GM06990 (cell line): ENCODE measurements at places on chromosomes 16 and 17.

- DNase-seq = no peak
Measured at GRCh38 chr17:69880591-69881112, 194.4 kb upstream of the KCNJ16 start.

DNA sequence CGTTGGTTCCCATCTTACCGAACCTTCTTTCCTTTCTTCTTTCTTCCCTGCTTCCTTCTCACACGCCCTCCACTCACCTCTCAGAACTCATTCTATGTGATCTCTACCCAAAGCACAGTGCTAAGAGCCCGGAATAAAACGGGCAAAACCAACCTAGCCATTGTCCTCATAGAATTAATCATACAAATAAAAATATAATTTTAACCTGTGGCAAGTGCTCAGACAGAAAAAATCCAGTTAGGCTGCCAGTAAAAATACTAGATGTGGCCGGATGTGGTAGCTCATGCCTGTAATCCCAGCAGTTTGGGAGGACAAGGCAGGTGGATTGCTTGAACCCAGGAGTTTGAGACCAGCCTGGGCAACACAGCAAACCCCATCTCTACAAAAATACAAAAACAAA lies 27.0 kb downstream of the BMERB1 start:
- DNase-seq = no peak

DNA sequence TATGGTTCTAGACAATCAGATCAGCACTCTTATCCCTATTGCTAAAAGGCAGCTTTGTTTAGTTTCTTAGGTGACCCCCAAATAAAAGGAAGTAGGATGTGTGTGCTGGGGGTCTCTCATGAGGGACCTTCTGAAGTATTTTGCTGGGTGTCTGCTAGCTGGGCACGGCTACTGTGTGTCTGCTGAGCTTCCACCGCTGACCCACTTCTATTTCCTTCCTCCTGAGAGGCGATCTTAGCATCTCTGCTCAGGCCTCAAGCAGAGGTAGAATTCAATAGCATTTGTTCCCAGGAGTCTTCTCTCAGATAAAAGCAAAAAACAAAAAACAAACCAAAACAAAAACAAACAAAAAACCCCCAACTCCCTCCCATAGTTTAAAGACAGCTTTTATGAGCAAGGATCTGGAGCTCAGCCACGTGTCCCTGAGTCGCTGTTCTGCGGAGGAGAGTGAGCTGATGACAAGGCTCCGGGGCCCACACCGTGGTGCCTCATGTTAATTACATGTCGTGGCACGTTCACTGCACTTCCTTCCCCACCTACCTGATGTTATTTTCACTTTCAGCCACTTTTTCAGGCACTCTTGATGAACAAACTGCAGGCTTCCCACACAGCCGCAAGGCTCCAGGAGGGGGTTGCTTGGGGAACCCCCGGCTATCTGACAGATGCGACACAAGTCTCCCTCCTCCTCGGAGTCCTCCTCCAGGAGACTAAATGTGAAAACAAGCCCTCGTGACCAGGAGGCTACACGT lies 83.5 kb downstream of the MARCHF10 start:
- peak; percentile 82 for DNase-seq

GRCh38 chr17:43403846-43404245 lies 5.1 kb downstream of the ARL4D start:
- no peak for DNase-seq

- no peak for DNase-seq
Measured at GRCh38 chr16:89018282-89019158, 41.5 kb upstream of the CBFA2T3 start.

- DNase-seq = no peak
Measured at GRCh38 chr16:49884033-49885015, 28.4 kb upstream of the ZNF423 start.

DNA sequence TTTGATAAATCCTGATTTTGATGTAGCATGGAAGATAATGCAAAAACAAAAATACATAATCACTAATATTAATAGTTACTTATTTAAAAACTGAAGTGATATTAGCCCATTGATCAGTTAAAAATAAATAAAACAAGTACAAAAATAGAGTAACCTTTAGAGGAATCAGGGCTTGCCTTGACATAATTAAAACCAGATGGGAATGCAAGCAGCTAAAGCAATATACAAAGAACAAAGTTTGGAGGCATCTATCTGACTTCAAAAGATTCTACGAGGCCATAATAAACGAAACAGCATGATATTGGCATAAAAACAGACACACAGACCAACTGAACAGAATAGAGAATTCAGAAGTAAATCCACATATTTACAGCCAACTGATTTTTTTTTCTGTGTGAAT lies 15.0 kb upstream of the HEATR3 start:
- no peak for DNase-seq

GRCh38 chr17:49753959-49754391 lies 10.0 kb downstream of the FAM117A start:
- DNase-seq = no peak

DNA sequence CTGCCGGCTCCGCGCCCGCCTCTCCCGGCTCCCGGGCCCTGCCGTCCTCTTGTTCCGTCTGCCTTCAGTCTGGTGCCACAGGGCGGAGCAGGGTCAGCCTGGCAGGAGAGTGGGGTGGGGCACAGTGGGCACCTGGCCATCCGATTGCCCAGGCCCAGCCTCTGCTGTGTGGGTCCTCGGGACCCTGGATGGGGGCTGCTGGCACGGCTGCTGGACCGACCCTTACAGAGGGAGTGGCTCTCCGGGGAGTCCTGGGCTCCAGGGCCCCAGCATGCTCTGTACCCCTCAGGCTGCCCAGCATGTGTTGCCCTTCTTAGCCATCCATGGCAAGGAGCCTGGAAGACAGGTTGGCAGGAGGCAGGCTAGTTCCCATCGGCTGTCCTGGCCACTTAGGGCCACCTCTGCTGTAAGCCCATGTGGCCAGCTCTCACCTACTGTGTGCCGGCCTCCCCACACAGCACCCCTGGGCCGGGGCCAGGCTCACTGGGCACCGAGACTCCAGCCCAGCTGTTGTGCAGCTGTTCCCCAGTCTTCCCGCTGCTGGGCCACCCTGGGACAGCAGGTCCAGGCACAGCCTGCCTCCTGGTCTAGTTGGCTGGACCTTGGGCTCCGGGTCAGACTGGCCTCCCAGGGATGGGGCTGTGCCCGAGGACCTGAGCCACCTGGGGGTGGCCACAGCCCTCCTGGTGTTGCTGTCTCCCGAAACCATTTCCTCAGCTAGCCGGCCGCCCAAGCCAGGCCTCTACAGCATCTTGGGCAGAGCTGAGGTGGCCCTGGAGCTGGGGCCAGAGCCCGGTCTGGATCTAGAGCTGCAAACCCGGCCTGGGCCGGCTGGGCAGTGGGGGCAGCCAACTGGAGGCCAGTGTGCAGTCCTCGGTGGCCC lies 24.9 kb downstream of the BAHCC1 start:
- no peak for DNase-seq

DNA sequence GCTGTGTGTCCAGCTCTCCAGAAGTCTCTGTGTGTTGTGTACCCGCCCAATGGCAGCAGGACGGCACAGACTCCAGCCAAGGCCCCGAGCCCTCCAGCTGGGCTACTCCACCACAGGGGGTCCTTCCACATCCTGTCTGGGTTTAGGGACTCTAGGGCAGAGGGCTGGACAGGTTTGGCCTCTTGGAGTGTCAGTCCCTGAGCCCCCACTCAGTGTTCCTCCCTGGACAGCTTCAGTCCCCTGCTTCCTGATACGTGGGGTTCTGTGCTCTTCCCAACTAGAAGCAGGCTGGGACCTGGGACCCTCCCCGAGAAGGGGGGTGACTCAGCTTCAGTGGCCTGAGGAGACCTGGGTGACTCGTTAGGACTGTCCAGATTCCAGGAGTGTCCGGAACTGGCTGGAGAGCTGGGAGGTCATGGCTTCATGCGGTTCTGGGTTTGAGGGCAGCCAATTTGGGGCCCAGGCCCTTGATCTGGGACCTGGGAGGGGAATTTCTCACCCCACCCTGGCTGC lies 4.2 kb downstream of the CDK3 start:
- no peak for DNase-seq

- DNase-seq = no peak
Measured at GRCh38 chr17:58279016-58279711, 1.6 kb downstream of the MPO start.

DNA sequence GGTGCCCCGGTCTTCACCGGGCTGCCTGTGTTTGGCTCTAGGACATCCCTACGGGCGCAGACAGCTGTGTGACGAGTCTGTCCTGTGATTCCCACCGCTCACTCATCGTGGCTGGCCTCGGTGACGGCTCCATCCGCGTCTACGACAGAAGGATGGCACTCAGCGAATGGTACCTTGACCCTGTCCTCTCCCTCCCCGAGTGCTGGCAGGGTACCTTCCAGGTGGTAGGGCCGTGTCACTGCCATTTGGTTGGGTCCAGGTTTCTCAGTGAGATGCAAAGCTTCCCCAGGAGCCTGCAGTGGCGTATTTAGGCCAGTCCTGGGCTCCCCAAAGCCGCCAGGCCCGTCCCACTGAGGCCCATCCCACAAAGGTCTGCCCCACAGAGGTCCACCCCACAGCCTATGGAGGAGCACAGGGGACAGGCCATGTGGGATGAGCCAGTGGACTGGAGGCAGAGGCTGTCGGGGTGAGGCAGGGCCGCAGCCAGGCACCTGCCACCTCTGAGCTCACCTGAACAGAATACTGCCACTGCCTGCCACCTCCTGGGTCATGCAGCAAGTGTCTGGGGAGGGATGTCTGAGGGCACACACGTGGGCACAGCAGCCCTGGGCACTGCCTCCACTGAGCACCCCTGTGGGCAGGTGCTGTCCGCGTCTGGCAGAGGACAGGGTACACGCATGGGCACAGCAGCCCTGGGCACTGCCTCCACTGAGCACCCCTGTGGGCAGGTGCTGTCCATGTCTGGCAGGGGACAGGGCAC lies 31.4 kb upstream of the CHMP6 start:
- peak; percentile 7 for DNase-seq

DNA sequence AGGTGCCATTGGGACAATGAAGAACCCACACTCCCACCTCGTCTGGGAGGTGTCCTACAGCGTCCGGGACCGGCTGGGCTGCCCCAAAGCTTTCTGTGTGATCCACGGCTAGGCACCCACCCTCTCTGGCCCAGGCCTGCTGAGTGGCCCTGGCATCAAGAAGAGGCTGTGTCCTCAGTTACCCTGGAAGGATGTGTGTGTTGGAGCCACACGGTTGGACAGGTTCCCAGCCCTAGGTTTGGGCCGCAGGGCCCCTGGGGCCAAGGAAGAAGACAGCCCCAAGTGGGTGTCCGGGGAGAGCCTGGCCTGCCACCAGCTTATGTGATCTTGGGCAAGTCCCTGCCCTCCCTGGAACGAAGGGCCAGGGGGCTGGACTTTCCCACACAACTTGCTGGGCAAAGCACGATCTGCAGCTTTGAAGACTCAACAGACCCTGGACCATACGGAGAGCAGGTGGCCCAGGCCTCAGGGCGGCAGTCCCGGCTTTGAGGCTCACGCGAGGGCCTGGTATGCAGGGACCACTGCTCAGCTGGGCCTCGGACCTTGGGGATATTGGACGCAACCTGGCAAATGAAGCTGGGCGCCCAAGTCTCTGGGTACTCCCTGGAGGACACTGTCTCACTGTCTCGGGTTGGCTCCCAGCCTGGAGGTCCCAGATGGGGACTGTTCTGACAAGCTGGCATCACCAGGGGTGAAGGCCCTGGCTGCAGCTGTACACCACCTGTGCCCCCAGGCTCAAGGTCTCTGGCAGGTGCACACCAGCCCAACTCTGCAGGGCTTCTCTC lies 17.5 kb downstream of the MYBBP1A start:
- DNase-seq = peak; percentile 18

GRCh38 chr16:24077966-24078365 lies 178.2 kb upstream of the CACNG3 start:
- DNase-seq = no peak

DNA sequence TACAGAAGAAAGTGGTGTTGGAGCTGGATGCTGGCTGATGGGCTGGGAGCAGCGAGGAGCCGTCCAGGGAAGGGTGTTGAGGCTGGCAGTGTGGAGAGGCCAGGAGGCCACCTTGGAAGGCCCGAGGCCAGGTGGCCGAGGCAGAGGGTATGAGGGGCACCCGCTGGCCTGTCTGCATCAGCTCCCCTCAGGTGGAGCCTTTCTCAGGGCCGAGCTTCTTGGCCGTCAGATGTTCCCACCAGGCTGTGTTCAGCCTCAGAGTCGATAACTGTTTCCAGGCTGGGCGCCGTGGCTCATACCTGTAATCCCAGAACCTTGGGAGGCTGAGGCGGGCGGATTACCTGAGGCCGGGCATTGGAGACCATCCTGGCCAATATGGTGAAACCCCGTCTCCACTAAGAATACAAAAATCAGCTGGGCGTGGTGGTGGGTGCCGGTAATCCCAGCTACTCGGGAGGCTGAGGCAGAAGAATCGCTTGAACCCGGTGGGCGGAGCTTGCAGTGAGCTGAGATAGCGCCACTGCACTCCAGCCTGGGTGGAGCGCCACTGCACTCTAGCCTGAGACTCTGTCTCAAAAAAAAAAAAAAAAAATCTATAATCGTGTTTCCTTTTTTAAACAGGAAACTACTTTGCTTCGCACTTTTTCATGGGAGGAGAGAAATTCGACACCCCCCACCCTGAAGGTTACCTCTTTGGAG lies 25.3 kb downstream of the MGRN1 start:
- no peak for DNase-seq

- no peak for DNase-seq
Measured at GRCh38 chr17:6170349-6170748, 100.2 kb downstream of the WSCD1 start.

DNA sequence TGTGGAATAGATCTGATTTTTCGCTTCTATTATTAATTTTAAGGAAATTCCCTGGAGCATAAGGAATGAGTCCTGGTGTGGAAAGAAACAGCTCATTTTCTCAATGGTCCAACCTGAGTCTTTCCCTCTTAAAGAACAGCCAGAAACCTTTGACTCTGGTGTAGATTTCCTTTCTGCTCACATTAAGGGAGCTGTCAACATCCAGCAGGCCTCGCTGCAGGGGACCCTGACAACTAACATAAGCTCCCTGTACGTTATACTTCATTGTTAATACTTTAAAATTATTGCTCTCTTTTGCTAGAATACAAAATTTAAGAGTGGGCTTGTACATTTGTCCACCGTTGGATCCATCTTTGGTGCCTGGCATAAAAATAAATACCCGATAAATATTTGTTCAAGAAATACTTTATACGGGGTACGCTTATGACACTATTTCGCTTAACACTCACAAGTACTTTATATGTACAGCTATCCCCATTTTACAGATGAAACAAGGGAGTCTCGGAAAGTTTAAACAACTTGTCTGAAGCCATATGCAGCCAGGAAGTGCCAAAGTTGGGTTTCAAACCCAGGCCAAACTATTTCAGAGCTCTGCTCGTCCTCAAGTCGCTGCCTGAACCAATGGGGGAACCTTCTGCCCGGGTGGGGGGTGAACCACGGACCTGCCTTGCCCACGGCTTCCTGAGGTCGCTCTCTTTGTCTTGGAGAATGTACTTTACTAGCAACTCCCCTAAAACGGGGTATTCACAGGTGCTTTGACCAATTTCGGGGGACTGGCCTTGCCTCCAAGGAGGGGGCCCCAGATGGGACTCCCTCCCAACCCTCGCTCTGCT lies 611 bp downstream of the SMARCE1 start:
- no peak for DNase-seq
